NCI-H2081 (cell line): ENCODE measurements at places on chromosomes 12 and 14.

DNA sequence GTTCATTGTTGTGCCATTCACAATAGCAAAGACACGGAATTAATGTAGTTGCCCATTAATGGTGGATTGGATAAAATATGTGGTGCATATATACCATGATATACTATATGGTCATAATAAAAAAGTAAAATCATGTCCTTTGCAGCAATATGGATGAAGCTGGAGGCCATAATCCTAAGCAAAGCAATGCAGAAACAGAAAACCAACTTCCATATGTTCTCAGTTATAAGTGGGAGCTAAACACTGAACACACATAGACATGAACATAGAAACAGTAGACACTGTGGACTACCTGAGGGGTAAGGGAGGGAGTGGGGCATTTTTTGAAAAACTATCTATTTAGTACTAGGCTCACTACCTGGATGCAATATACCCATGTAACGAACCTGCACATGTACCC lies 3.0 kb upstream of the ERP27 start:
- DNase-seq: no peak

- DNase-seq: no peak
Observed at GRCh38 chr14:67158566-67158965, 30.7 kb upstream of the GARIN2 start.

GRCh38 chr12:118964988-118965387 lies 16.4 kb upstream of the SRRM4 start:
- no peak for DNase-seq

- DNase-seq: peak; percentile 24
Observed at GRCh38 chr12:92574051-92574783, 128.6 kb upstream of the PLEKHG7 start.
